Activated CD8-positive, alpha-beta memory T cell treated with anti-CD3 and anti-CD28 coated beads for 4 hours (primary cell): ENCODE measurements at places on chromosomes 2 and 18.

- no peak for DNase-seq
Observed at GRCh38 chr2:30527859-30528258, 80.8 kb downstream of the LCLAT1 start.

GRCh38 chr2:240572141-240573031 is 4.1 kb downstream of the RNPEPL1 start:
- no peak for DNase-seq

- no peak for DNase-seq
Observed at GRCh38 chr2:17793296-17793695, 23.0 kb upstream of the MSGN1 start.

DNA sequence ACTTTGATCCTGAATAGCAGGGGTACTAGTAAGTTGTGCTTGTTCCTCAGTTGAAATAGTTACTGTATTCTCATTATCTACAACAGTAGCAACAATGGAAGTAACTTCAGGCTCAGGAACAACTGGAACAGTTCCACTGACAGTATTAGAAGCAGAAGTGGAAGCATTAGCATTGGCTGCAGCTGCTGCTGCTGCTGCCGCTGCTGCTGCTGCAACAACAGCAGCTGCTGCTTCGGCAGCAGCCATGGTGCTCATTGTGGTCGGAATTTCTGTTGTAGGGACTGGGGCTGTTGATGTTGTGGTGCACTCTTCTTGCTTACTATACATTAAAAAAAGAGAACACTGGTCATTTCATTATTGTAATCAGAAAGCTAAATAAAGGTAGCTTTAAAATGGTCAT is 40.8 kb downstream of the PRPF40A start:
- DNase-seq, result no peak

DNA sequence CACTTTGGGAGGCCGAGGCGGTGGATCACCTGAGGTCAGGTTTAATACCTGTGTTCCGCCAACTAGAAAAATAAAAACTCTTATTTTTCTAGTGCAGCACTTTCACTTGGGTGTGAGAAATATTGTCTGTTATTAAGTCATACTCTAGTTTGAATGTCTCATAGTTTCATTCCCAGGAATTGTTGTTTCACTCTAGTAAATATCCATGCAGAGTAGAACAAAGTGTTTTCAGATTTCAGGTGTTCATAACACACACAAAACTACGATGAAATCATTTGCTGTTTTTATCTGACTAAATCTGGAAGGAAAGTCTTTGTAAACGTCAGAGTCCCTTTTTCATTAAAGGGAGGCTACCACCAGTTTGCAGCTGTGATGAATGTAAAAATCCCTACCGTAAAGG is 4.0 kb downstream of the FAM117B start:
- DNase-seq, result no peak

DNA sequence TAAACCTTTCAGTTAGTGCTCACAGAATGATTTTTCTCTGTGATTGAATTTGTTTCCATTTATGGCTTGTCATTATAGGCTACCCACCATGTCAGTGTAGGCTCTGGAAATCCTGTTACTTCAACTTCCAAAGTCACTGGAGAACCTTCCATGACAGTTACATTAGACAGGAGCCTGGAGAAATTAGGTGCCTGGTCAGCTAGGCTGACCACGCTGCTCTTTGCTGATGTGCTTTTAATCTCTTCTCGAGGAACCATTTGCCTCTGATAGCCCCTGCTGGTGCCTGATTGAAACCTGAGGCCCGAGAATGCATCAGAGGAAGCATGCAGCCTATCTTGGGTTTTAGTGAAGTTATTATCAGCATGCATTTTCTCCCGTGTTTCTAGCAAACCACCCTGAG is 29.6 kb upstream of the TTN start:
- no peak for DNase-seq

DNA sequence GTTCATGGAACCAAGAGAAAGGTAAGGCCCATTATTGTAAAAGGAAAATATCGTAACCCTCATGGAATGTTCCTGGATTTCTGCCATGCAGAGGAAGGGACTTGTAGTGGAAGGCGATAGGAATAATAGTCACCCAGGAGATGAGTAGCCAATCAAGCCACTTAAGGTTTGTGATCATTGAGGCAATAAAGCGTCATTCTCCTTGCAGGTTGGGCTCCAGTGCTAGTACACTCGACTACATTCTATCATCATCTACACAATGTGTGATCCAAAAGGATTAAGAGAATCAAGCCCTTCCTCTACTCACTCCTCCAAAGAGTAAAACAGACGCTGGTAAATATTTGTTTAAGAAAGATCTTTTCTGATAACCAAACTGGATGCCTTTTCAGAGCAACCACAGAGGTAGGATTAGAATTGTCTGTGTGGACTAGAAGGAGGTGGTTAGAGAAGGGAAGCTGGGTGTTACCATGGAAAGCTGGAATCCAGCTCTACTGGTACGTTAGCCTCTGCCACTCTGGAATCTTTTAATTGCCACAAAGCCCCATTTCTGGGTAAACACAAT is 245.7 kb downstream of the IKZF2 start:
- no peak for DNase-seq

- DNase-seq, result no peak
Observed at GRCh38 chr2:10655499-10656225, 34.1 kb downstream of the NOL10 start.

DNA sequence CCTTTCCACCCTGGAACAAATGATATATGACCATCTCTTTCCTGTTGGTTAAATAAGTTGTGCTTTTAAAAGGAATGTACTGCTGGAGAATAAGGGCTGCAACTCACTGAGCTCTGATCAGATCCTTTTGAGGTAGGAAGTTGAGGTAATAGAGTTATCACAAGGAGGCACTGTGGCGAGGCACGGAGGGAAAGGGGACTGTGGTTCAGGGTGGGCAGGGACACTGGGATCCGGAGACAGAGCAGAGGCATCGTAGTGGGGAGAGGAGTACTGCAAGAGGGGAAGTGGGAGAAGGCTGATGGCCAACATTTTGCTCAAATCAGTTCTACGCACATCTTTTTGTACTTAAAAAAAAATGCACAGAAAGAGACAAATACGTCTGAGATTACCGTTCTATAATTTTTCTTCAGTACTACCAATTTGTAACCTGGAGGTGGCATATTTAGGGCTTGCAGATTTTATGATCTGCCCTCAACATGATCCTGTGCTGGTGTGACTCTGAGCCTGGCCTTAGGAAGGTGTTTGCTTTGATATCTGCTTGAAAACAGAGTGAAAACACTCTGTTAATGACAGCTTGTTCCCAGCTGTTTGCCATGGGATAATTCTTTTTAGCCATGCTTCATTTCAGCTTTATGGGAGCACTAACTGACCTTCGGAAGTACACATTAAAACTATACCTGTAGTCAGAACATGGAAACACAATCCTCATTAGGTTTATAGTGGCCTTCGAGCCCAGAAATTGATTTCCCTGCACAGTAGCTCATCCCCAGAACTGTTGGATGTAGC is 168.1 kb downstream of the KCNE4 start:
- no peak for DNase-seq

DNA sequence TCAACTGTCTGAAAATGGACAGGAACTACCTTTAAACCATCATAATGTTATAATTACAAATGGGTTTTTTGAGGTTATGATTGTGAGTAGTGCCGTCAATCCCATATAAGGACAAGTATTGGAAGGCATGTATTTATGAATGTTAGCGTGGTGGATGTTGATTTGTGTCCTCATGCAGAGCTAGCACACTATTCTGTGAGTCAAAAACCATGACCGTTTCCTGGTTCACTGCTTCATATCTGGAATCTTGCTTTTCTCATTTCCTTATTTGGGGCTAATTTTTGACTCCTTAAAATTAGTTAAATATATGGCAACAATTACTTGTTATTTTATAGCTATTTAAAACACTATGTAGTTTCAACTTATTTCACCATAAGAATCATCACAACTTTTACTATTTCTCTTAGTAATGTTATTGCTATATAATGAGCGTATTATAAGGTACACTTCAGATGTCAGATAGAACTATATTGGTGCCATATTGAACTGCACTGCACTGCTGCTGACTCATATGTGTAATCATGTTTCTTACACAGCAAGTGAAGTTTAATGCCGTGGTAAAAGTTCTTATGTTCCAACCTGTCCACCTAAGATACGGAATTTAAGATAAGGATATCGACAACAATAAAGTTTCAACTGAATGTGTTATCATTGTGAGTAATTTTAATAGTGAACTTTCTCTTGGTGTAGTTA is 192.8 kb downstream of the PTGR3 start:
- DNase-seq, result no peak
